ENCODE measurements at places on chromosomes 16 and 17. TPM values are rescaled to one million over a fixed set of nuclear protein-coding genes. Genes with fewer than 3 reads are reported as not detected.

GRCh38 chr16:77788181-77789084, at the start of gene VAT1L:
Gene VAT1L (plus strand): TSS chr16:77788564. CDS start chr16:77788683, 119 bp downstream.
- no peak within 1 kb of the TSS for H3K27ac ChIP-seq
- peaks cover 44% of the 10 kb centered on the region for H3K27me3 ChIP-seq
- H3K4me3 ChIP-seq = peak within 1 kb of the TSS; percentile 74
- DNase-seq = peak; percentile 0
- H3K36me3 ChIP-seq = no peaks in the 10 kb centered on the region

GRCh38 chr17:61128661-61129115, 271.0 kb upstream of the TBX2 start:
- DNase-seq = no peak
- H3K27me3 ChIP-seq = peaks cover 12% of the 10 kb centered on the region
- peaks cover 11% of the 10 kb centered on the region for H3K4me1 ChIP-seq
- no peaks in the 10 kb centered on the region for H3K36me3 ChIP-seq
- no peak overlapping the region for H3K4me3 ChIP-seq
- no peak overlapping the region for H3K27ac ChIP-seq

- peaks cover 8% of the 10 kb centered on the region for H3K4me1 ChIP-seq
- no peak overlapping the region for H3K4me3 ChIP-seq
- no peak overlapping the region for H3K27ac ChIP-seq
- H3K27me3 ChIP-seq = no peaks in the 10 kb centered on the region
- peaks cover 37% of the 10 kb centered on the region for H3K36me3 ChIP-seq
Observed at GRCh38 chr17:44400226-44400847, 10.9 kb upstream of the ITGA2B start.

GRCh38 chr17:181245-182049, at the start of gene DOC2B:
Gene DOC2B (minus strand): TSS chr17:181650. CDS start chr17:181479, 171 bp downstream.
- H3K4me1 ChIP-seq = peaks cover 29% of the 10 kb centered on the region
- H3K27me3 ChIP-seq = peaks cover 16% of the 10 kb centered on the region
- peak within 1 kb of the TSS; percentile 74 for H3K4me3 ChIP-seq
- DNase-seq = peak; percentile 19

DNA sequence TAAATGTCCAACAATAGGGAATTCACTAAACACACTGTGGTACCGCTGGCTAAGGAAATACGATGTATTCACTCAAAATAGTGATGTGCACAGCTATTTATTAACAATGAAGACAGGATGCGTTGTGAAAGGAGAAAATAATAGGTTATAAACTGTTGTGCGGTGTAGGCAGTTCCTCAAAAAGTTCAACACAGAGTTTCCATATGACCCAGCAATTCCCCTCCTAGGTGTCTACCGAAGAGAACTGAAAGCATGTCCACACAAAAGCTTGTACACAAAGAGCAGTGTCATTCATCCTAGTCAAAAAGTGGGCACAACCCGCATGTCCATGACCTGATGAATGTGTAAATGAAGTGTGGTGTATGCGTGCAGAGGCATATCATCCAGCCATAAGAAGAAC, 1.2 kb upstream of the CES1 start:
- DNase-seq = no peak
- peaks cover 6% of the 10 kb centered on the region for H3K27me3 ChIP-seq
- H3K4me3 ChIP-seq = no peak overlapping the region
- H3K4me1 ChIP-seq = no peaks in the 10 kb centered on the region
- no peak overlapping the region for H3K27ac ChIP-seq
- no peaks in the 10 kb centered on the region for H3K36me3 ChIP-seq

- H3K27me3 ChIP-seq = no peaks in the 10 kb centered on the region
- DNase-seq = no peak
- H3K27ac ChIP-seq = peak overlapping the region; percentile 54
- peak overlapping the region; percentile 26 for H3K4me3 ChIP-seq
- peaks cover 82% of the 10 kb centered on the region for H3K4me1 ChIP-seq
Observed at GRCh38 chr16:75073545-75074303, 42.9 kb downstream of the LDHD start.

GRCh38 chr17:42118126-42118510, 3.0 kb downstream of the KAT2A start:
- DNase-seq = no peak
- H3K4me3 ChIP-seq = peak overlapping the region; percentile 11
- H3K36me3 ChIP-seq = peaks cover 29% of the 10 kb centered on the region
- no peaks in the 10 kb centered on the region for H3K27me3 ChIP-seq
- H3K27ac ChIP-seq = peak overlapping the region; percentile 53
- H3K4me1 ChIP-seq = peaks cover 36% of the 10 kb centered on the region

Gene VASN
- total RNA-seq = 0.18 TPM

- no peaks in the 10 kb centered on the region for H3K36me3 ChIP-seq
- H3K27ac ChIP-seq = no peak overlapping the region
- peaks cover 17% of the 10 kb centered on the region for H3K27me3 ChIP-seq
- no peak overlapping the region for H3K4me3 ChIP-seq
- DNase-seq = no peak
- H3K4me1 ChIP-seq = no peaks in the 10 kb centered on the region
Observed at GRCh38 chr17:74704544-74704943, 8.2 kb downstream of the CD300LF start.

- peaks cover 20% of the 10 kb centered on the region for H3K4me1 ChIP-seq
- H3K36me3 ChIP-seq = peaks cover 6% of the 10 kb centered on the region
- no peaks in the 10 kb centered on the region for H3K27me3 ChIP-seq
- no peak for DNase-seq
- no peak overlapping the region for H3K4me3 ChIP-seq
- no peak overlapping the region for H3K27ac ChIP-seq
Observed at GRCh38 chr17:54967621-54968261, 713 bp downstream of the COX11 start.

GRCh38 chr17:6245301-6246177, 175.4 kb downstream of the WSCD1 start:
- no peaks in the 10 kb centered on the region for H3K27me3 ChIP-seq
- DNase-seq = no peak
- H3K36me3 ChIP-seq = no peaks in the 10 kb centered on the region
- no peaks in the 10 kb centered on the region for H3K4me1 ChIP-seq

DNA sequence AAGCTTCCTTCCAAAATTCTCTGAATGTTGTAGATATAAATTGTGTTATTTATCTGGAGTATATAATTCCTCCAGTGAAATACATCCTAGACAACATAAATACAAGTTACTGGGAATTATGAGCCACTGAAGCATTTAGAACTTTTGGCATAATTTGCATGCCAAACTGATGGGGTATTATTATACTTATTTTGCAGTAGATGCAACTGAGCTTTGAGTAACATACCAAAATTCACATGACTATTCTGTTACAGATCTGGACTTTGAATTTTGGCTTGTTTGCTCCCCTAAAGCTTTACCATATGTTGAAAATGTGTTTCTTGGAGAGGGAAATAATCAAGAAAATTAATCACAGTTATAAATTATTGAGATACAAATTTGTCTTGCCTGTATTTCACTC, 372.5 kb downstream of the CDH11 start:
- H3K4me3 ChIP-seq = no peak overlapping the region
- H3K27me3 ChIP-seq = no peaks in the 10 kb centered on the region
- no peaks in the 10 kb centered on the region for H3K36me3 ChIP-seq
- H3K27ac ChIP-seq = no peak overlapping the region
